H4 (cell line): ENCODE measurements at places on chromosomes 6 and 20. TPM values are rescaled to one million over a fixed set of nuclear protein-coding genes. Genes with fewer than 3 reads are reported as not detected.

MUC22 gene
- total RNA-seq: not detected in 2 replicates

NRSN1 gene
- not detected in 2 replicates for total RNA-seq

KHDC1L gene
- 1.3 TPM in 1 of 2 replicates, not detected in the other for total RNA-seq

APOBEC2 gene
- total RNA-seq: not detected in 2 replicates

RGL2 gene
- total RNA-seq: 14.7 and 17.5 TPM in 2 replicates

RHAG gene
- total RNA-seq: not detected in 2 replicates
